Left ventricle myocardium inferior (tissue), 1 donor: ENCODE measurements at places on chromosomes 4 and X. TPM values are rescaled to one million over a fixed set of nuclear protein-coding genes. Genes with fewer than 3 reads are reported as not detected.

- H3K27ac ChIP-seq: no peak overlapping the region
- H3K4me3 ChIP-seq: no peak overlapping the region
- DNase-seq: no peak
- H3K4me1 ChIP-seq: no peaks in the 10 kb centered on the region
- H3K27me3 ChIP-seq: no peaks in the 10 kb centered on the region
- H3K36me3 ChIP-seq: no peaks in the 10 kb centered on the region
Observed at GRCh38 chrX:22220941-22221340, 51.8 kb upstream of the CBLL2 start.

GRCh38 chrX:68387776-68388175 lies 45.5 kb downstream of the OPHN1 start:
- peaks cover 2% of the 10 kb centered on the region for H3K4me1 ChIP-seq
- H3K36me3 ChIP-seq: no peaks in the 10 kb centered on the region
- no peak for DNase-seq
- H3K4me3 ChIP-seq: no peak overlapping the region

DUX4 gene
- not detected for total RNA-seq

AKAP14 gene
- total RNA-seq: not detected

NUDT10 gene
- total RNA-seq: 0.27 TPM
